H1 (cell line): ENCODE measurements at places on chromosomes 7 and 10. TPM values are rescaled to one million over a fixed set of nuclear protein-coding genes. Genes with fewer than 3 reads are reported as not detected.
A peak's percentile ranks its signal among the peaks of the same experiment; 100 is the strongest.

GRCh38 chr10:100775386-100775785 lies 30.0 kb downstream of the PAX2 start:
- no peak for DNase-seq
- no peaks in the 10 kb centered on the region; the same call in 1 of the 2 replicates for H3K27me3 ChIP-seq
- peaks cover 3% of the 10 kb centered on the region; the same call in 1 of the 2 replicates for H3K4me1 ChIP-seq
- H3K27ac ChIP-seq, result no peak overlapping the region

- no peak overlapping the region for H3K27ac ChIP-seq
- no peaks in the 10 kb centered on the region for H3K4me1 ChIP-seq
- no peaks in the 10 kb centered on the region for H3K36me3 ChIP-seq
- DNase-seq, result peak; percentile 38
- no peaks in the 10 kb centered on the region for H3K27me3 ChIP-seq
- no peak overlapping the region for H3K4me3 ChIP-seq
Measured at GRCh38 chr10:5968681-5969453, 8.5 kb downstream of the IL15RA start.

Gene SEC24C
- total RNA-seq, result 63.2 and 66.8 TPM in 2 replicates

DNA sequence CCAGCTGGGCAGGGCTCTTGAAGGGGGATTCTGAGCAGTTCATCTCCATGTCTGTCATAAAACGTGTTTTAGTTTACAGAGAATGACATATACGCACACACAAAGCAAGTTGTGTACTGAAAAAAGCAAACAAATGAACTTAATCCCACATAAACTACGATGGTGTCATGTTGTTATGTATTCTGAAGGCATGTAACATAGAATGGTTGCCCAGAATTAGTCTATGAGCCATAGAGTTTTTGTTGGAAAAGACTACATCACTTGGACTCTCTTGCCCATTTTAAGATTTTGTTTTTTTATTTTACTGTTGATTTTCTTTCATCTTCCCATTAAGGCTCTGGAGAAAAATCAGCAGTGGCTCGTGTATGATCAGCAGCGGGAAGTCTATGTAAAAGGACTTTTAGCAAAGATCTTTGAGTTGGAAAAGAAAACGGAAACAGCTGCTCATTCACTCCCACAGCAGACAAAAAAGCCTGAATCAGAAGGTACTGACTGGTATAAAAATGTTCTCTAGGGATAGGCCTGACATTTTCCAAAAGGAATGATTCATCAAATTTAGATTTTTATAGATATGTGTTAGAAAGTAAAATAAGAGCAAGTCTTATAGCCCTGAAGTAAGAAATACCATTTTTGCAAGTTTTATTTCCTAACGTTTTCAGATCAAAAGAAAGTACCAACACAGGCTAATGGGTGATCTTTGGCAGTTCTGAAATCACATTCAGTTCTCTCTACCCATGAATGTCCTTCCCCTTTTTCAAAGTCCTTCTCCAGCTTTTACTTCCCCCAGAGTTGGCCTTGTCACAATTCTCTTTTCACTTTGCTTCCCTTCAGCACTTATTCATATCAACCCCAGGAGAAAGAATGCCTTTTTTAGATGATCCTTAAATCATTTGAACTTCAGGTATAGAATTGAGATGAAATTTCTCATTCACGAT lies 18.9 kb downstream of the CEP55 start:
- peaks cover 54% of the 10 kb centered on the region for H3K36me3 ChIP-seq
- H3K4me3 ChIP-seq, result no peak overlapping the region
- no peaks in the 10 kb centered on the region for H3K4me1 ChIP-seq
- H3K27me3 ChIP-seq, result no peaks in the 10 kb centered on the region
- H3K27ac ChIP-seq, result no peak overlapping the region

DNA sequence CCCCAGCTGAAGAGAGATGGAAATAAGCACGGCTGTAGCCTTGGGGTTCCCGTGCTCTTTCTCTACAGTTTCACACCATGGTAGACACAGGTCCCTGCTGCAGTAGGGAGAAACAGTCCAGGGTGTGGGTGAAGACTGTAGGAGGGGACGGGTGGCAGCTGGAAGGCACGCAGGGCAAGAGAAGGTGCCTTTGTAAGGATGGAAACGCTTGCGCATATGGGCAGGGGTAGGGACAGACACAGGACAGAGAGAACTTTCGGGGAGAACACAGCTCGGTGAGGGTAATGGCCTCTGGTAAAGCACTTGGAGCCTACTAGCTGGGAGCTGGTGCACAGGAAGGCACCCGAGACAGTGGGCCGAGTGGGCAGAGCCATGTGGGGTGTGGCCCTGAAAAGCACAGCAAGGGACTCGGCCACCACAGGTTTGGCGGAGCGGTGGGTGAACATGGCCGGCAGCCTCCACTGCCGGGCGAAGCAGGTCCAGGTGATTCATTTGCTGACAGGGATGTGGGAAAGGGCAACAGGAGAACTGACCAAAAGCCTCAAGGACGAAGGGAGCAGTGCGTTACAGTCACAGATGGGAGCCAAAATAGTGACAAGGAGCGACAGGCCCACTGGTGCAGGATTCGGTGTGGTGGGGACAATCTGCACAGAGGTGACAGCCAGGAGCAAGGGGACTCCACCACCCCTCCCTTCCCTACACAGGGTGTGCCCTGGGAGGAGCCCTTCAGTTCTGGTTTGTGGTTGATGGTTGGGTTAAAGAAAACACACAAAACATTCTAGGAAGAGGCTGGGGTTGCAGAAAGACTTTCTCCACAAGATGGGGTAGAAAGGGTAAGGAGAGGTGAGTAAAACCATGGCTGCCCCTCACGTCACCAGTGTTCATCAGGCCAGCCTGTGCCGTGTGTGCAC lies 97.1 kb downstream of the VOPP1 start:
- H3K27ac ChIP-seq, result no peak overlapping the region
- H3K27me3 ChIP-seq, result no peaks in the 10 kb centered on the region
- H3K36me3 ChIP-seq, result no peaks in the 10 kb centered on the region; the same call in 1 of the 2 replicates
- H3K4me1 ChIP-seq, result no peaks in the 10 kb centered on the region
- no peak for DNase-seq

- H3K27me3 ChIP-seq, result no peaks in the 10 kb centered on the region
- no peak overlapping the region for H3K27ac ChIP-seq
- H3K4me1 ChIP-seq, result no peaks in the 10 kb centered on the region
- DNase-seq, result peak; percentile 44
Measured at GRCh38 chr10:48981310-48981907, 41.8 kb upstream of the LRRC18 start.

- H3K4me3 ChIP-seq, result peak overlapping the region; percentile 40
- no peak overlapping the region for H3K27ac ChIP-seq
- DNase-seq, result peak; percentile 67
- peaks cover 11% of the 10 kb centered on the region for H3K27me3 ChIP-seq
- H3K36me3 ChIP-seq, result no peaks in the 10 kb centered on the region
Measured at GRCh38 chr10:114631666-114632417, 26.2 kb downstream of the ABLIM1 start.

DNA sequence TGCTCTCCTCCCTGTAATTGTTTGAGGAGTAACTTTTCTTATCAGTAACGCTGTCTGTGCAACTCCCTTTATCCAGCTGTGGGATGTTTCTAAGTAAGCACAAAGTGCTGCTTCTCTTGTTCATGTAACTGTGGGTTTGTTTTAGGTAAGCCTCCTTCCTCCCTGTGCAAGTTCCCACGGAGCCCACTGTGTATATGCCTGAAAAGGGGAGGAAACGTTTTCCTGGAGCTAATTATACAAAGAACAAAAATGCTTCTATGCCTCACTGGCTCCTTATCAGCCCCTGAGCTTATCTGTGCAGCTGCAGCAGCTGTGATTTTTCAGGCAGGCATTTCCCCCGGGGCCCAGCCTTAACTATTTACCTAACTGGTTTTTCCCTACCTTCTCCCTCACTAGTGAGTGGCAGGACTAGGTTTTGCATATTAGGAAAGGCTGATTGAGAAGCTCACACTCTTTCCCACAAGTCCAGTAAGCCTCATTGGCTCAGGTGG lies 593.4 kb upstream of the GHITM start:
- no peak overlapping the region for H3K4me3 ChIP-seq
- peaks cover 14% of the 10 kb centered on the region for H3K4me1 ChIP-seq
- no peak overlapping the region for H3K27ac ChIP-seq
- H3K27me3 ChIP-seq, result no peaks in the 10 kb centered on the region
- H3K36me3 ChIP-seq, result no peaks in the 10 kb centered on the region

Gene UNCX
- total RNA-seq, result not detected in 2 replicates

GRCh38 chr7:128067983-128068382 lies 36.7 kb upstream of the LRRC4 start:
- no peak for DNase-seq
- no peak overlapping the region for H3K27ac ChIP-seq
- H3K4me3 ChIP-seq, result no peak overlapping the region
- H3K27me3 ChIP-seq, result no peaks in the 10 kb centered on the region

- DNase-seq, result no peak
- H3K27me3 ChIP-seq, result no peaks in the 10 kb centered on the region
- peaks cover 4% of the 10 kb centered on the region for H3K4me1 ChIP-seq
- no peak overlapping the region for H3K27ac ChIP-seq
Measured at GRCh38 chr10:35493196-35494118, 111.7 kb upstream of the GJD4 start.

DNA sequence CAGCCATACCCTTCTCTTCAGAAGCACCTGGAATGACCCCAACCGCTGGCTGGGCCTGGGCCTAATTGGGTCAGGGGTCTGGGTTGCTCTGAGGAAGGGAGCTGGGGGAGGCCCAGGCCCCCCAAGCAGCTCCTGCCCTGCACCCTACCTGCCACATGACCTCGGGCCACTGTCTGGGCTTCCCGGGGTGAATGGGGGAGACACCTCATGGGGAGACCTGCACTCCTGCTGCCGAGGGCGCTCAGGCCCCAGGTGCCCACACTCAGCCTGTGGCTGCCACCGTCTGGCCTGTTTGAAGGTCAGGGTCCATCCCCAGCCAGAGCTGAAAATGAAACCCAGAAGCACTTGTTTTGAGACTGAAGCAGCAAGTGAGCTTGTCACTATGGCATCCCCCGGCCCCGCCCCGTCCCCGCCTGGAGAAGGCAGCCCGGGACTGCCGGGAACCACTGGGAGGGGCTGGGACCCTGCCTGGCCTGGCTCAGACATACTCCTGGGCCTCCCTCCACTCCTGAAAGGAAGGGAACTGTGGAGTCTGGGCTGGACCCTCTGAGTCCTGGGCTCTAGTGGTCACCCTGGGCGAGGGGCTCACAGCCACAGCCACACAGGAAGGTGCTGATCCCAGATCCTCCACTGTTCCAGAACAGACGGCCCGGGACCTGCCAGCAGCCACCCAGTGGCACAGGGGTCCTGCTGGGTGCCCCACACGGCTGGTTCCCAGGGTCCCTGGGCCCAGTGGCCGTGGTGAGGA lies 7.4 kb upstream of the MICALL2 start:
- peak; percentile 81 for DNase-seq
- H3K4me1 ChIP-seq, result no peaks in the 10 kb centered on the region; the same call in 1 of the 2 replicates
- H3K27ac ChIP-seq, result 0 out of 2 replicates have a peak overlapping the region, but pooled peaks have one; percentile 15
- no peak overlapping the region for H3K4me3 ChIP-seq
- H3K36me3 ChIP-seq, result peaks cover 6% of the 10 kb centered on the region; the same call in 1 of the 2 replicates
- no peaks in the 10 kb centered on the region for H3K27me3 ChIP-seq

DNA sequence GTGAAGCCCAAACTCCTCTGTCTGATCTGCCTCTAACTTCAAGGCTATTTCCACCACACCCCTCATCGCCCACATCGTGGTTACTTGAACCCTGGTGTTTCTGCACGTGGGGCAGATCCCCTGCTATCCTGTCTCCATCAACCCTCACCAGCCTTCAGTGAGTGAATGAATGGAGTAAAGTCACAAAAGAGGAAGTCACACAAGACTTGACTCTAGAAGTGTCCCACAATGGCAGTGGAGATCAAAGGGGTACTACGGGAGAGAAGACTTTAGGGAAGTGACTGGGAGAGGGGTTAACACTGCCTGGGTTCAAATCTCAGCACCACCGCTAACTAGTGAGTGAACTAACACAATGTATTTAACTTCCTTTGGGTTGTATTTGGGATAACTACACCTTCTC lies 85.9 kb downstream of the COBL start:
- no peaks in the 10 kb centered on the region for H3K36me3 ChIP-seq
- H3K27ac ChIP-seq, result no peak overlapping the region

Gene MINDY4
- total RNA-seq, result 3.6 and 3.8 TPM in 2 replicates

DNA sequence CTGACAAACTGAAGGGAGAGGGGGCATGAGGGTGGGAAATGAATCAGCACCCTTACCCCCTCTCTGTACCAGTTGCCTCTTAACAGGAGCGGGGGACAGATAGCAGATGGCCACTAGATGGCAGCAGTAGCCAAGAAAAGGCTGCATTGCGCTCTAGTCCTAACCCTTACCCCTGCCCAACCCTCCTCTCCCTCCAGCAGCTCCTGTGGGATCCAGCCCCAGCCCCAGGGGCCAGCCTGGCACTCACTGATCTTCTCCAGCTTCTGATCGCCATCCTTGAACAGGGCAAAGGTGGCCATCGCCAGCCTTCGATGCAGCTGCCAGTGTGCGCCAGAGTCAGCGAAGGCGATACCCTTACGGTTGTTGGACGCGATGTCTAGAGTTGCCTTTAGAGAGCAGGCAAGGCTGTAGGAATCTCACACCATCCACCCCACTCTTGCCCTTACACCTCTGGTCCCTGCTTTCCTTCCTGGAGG lies 2.2 kb downstream of the CYP17A1 start:
- no peaks in the 10 kb centered on the region for H3K36me3 ChIP-seq
- H3K4me3 ChIP-seq, result no peak overlapping the region
- DNase-seq, result peak; percentile 88

Gene EPHB4
- 113 and 122 TPM in 2 replicates for total RNA-seq

DNA sequence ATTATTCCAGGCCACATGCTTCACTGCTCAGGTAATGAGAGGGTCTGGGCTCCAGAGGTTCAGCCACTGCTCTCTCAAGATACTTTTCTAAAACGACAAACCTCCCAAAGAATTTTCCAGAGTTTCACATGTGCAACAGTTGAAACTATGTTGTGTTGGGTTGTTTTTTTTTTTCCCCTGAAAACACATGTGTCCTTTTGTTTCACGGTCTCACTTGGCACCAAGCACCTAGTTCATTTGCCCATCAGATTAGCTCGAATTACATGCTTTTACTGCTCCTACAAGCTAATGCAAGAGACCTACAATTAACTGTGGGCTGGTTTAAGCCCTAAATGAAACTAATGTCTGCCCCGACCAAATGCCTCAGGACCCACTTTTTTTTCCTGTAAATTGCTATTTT lies 313.3 kb downstream of the FGFR2 start:
- no peak overlapping the region for H3K4me3 ChIP-seq
- no peaks in the 10 kb centered on the region for H3K36me3 ChIP-seq
- H3K27me3 ChIP-seq, result no peaks in the 10 kb centered on the region

Gene CCL26
- 14.8 and 14.9 TPM in 2 replicates for total RNA-seq

DNA sequence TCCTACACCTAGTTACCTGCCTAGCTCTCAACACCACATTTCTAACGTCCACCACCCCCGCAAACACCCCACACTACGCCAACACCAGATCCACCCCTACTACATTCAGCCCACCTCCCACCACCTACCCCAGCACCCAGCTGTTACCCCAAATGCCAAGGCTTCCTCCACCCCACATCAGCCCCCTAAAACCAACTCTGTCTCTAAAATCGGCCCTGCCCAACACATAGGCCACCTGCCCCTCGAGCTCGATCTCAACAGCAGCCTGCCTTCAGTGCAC lies 53.3 kb upstream of the SLF2 start:
- no peaks in the 10 kb centered on the region for H3K36me3 ChIP-seq
- DNase-seq, result no peak
- peaks cover 6% of the 10 kb centered on the region for H3K27me3 ChIP-seq
- H3K4me3 ChIP-seq, result no peak overlapping the region
- no peaks in the 10 kb centered on the region for H3K4me1 ChIP-seq
- no peak overlapping the region for H3K27ac ChIP-seq

Gene CPED1
- 0.25 and 0.39 TPM in 2 replicates for total RNA-seq
